ENCODE measurements at places on chromosomes 7 and 10.

DNA sequence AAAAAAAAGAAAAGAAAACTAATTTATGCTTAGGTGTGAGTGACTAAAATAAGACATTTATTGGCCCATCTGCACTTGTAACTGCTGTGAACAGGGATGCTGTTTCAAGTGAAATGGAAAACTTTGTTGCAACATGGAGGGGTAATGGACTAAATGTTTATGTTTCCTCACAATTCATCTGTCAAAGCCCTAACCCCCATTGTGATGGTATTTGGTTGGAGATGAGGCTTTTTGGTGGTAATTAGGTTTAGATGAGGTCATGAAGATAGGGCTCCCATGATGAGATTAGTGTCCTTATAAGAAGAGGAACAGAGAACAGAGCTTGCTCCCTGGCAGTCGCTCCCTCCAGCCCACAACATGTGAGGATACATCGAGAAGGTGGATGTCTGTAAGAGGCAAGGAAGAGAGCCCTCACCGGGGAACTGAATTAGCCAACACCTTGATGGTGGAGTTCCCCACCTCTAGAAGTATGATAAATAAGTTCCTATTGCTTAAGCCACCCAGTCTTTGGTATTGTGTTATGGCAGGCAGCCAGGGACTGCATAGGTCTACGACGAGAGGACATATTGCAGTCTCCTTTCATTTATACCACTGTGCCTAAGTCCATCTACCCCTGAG is 28.6 kb upstream of the VCL start:
- no peak for DNase-seq

- DNase-seq = no peak
Measured at GRCh38 chr7:17951742-17952254, 11.5 kb upstream of the SNX13 start.

DNA sequence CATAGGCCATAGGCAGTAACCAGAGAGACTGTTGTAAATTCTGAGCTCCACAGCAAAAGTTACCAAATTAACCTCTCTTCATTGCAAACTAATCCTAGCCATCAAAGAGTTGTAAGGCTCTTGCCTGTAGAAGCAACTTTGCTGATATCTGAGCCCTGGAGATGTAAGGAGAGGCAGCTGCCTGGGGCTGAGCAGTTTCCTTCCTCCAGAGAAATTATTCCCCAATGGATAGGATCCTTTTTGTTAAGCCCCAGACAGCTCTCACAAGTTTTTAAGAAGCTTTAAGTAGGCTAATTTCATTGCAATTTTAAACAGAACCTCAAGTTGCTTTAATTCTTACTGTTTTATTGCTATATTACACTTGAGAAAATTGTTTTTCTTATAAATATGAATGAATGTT is 211.1 kb downstream of the GALNT17 start:
- no peak for DNase-seq

DNA sequence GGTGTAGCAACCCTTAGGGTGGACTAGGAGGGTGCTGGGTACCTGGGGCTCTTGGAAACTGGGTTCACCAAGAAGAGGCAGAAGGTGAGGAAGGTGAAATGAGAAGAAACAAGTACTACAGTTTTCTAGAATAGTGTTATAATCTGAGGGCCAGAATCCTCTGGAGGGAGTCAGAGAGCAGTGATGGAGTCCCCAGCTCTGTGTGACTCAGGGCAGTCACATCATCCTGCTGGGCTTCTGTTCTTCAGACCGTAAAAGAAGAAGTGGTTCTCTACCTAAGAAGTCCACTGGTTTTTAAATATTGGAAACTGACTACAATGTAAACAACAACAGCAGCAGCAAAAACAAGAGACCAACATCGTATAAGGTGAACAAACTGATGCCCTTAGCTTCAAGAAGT is 197.3 kb downstream of the PRPF18 start:
- DNase-seq = no peak

DNA sequence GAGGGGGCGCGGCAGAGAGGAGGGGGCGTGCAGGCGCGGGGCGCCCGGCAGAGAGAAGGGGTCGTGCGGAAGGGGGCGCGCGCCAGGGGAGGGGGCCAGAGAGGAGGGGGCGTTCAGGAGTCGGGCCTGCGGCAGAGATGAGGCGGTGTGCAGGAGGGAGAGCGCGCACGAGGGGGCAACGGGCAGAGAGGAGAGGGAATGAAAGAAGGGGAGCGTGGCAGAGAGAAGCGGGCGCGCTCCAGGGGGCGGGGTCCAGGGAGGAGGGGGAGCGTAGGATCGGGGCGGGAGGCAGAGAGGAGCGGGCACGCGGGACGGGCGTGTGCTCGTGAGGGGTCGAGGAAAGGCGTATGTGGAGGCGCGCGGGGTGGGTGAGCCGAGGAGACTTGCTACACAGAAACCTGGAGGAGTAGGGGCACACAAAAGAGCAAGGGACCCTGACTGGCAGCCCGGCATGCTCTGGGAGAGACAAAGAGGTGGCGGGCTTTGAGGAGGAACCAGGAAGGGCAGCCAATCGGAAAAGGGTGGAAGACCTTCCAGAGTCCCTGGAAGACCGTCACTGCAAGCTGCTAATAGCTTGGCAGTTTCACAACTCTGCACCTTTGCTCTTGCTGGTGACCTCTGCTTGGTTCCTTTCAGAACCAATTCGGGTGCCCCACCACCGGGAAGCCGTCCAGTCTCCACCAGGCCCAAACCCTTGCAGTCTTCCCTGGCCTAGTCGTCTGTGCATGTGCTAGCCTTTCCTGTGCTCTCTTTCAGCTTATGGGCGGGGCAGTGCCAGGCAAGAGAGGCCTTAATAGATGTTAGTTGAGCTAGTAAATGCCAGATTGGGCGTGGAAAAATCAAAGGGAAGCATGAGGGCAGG is 639 bp downstream of the DYDC2 start:
- DNase-seq = no peak

DNA sequence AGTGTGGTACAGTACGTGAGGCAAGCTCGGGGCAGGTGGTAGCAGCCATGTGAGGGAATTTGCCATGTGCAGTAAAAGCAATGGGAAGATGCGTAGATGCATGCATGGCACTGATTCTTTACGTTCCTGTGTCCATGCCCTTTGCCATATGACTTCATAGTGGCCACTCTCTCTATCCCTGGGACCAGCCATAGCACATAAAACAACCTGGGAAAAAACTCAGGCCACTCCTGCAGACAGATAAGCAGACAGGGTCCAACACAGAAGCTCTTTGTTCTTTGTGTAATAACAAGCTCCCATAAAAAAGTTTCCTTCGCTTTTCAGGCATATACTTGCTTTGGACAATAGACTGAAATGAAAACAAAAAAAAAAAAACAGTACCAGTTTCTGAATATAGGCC is 622.4 kb upstream of the POM121L12 start:
- no peak for DNase-seq

DNA sequence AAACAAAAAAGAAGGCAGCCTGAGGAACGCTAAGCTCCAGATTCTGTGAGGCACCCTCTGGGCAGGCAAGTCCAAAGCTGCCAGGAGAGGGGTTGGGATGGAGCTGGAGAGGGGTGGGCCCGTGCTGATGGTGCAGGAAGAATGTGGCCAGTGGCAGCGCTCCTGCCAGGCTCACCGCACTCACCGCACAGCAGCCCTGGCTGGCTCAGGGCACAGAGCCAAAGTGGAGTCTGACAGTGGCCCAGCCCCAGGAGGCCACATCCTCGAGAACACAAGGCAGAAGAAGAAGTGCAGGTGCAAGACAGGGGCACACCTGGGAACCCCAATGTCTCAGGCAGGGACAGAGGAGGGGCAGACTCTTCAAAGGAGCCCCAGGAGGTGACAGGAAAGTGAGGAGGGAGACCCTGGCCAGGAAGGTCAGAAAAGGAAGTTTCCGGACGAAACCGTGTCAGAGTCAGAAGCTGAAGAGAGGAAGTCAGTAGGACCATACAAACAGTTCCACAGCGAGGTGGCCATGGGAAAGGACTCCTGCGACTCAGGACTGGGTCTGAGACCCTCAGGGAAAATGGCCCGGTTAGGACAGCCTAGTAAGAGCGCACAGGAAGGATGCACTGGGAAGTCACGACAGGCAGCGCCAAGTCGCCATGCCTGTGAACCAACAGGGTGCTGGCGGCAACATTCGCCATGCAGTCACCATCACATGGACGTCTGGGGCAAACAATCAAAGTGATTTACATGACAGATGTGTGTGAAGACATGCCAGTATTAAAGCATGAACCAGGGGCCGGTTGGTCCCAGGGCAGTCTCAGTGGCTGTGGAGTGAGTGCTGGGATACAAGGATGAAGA is 54.4 kb downstream of the COBL start:
- DNase-seq = no peak

DNA sequence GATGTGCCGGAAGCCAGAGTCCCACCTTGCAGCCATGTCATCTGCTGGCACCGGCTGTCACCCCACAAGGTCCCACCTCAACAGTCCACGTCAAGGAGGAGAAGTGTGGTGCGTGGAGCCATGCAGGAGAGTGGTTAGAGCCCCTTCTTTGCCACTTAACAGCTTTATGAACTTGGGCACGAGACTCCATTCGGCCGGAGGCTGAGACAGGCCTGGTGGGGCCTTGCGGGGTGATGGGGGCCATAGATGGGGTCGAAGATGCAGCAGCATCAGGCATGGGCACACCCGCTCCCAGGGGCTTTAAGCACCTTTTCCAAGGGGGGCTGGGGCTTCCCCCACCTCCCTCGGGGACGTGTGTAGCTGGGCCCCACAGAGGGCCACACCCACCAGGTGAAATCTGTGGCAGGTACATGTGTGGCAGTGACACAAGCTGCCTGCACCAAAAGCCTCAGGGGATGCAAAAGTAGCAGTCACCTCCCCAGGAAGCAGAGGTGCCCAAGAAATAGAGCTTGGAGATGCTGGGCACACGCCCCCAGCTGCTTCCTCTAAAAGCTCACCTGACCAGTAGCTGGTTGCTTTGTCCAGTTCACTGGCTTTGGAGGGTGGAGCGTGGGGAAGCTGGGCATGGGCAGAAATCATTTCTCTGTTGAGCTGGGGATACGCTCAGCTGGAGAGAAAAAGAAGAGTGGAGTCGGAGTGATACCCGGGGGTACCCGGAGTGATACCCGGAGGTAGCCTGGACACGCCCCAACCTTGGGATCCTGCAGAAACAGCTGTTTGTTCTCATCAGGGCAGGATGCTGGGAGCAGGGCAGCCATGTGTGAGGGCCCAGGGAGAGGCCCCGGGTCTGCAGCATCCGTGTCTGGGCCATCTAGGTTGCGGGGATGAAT is 199.8 kb downstream of the EBF3 start:
- no peak for DNase-seq

GRCh38 chr10:27743877-27744801 is 1.5 kb downstream of the MKX start:
- no peak for DNase-seq

DNA sequence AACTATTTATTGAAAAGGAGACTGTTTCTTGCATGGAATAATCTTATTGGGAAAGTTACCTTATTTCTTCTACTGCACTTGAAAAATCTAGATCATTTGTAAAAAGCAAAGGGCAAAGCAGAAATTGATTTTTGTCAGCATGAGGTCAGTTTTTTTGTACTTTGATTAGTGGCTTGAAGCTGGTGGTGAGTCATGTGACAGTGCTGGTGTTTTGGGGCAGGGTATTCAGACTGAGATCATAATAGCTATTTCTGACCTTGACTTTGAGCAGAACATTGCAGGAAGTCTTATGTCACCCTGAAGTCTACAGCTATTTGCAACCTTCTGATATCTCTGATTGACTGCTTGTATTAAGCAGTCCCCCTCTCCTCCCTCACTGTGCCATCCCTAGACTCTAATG is 66.3 kb upstream of the SORCS3 start:
- no peak for DNase-seq

Data from stimulated activated CD8-positive, alpha-beta memory T cell treated with anti-CD3 and anti-CD28 coated beads, Interleukin-15, amount 100 ng/mL, for 24 hours (primary cell).